ENCODE measurements at places on chromosomes 12 and 14. TPM values are rescaled to one million over a fixed set of nuclear protein-coding genes. Genes with fewer than 3 reads are reported as not detected.
A peak's percentile ranks its signal among the peaks of the same experiment; 100 is the strongest.

DNA sequence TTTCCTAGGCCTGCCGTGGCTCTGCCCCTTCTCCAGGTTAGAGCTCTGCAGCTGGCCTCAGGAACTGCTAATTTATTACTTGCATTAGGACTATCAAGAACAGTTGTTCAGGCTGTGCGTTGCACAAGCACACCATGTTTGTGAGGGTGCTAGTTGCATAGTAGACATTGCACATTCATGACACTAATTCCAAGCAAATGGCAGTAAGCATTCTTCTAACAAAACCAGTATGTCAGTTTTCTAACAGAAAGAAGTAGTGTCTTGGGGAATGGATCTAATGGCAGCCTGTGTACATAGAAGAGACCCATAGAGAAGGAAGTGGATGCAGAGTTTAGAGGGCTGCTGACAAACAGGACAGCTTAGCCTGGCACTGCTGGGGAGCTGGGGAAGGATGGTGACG lies 53.9 kb downstream of the ERH start:
- no peak for DNase-seq
- no peak overlapping the region for H3K27ac ChIP-seq

GRCh38 chr14:92456215-92457015 lies 57.2 kb upstream of the RIN3 start:
- H3K36me3 ChIP-seq: no peaks in the 10 kb centered on the region
- no peaks in the 10 kb centered on the region for H3K27me3 ChIP-seq
- no peak overlapping the region for H3K27ac ChIP-seq

DNA sequence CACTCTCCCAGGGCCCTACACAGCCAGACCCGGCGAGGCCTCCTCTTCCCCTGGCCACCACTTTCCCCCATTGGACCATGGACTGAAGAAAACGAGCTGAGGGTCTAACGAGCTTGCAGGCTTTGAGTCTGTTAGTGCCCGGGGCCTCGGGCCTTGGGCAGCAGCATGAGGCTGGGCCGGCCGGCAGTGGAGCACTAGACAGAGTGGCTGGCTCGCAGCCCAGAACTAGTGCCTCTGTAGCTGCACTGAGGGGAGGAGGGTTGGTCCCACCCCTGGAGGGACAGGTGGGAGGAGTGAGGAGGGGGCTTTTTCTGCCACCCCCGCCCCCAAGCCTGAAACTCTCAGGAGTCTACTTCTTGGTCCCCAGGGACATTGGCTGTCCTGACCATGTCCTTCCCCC lies 38.7 kb downstream of the SLC6A12 start:
- H3K4me1 ChIP-seq: no peaks in the 10 kb centered on the region
- H3K27me3 ChIP-seq: no peaks in the 10 kb centered on the region
- H3K4me3 ChIP-seq: no peak overlapping the region
- no peak for DNase-seq
- H3K27ac ChIP-seq: no peak overlapping the region

- no peaks in the 10 kb centered on the region for H3K36me3 ChIP-seq
- no peaks in the 10 kb centered on the region for H3K27me3 ChIP-seq
- H3K4me1 ChIP-seq: no peaks in the 10 kb centered on the region
These were observed 25.0 kb upstream of the GSG1 start for GRCh38 chr12:13128291-13128965.

- H3K27me3 ChIP-seq: no peaks in the 10 kb centered on the region
- no peak overlapping the region for H3K4me3 ChIP-seq
- no peaks in the 10 kb centered on the region for H3K4me1 ChIP-seq
These were observed 106.2 kb downstream of the DAAM1 start for GRCh38 chr14:59294662-59294992.

DNA sequence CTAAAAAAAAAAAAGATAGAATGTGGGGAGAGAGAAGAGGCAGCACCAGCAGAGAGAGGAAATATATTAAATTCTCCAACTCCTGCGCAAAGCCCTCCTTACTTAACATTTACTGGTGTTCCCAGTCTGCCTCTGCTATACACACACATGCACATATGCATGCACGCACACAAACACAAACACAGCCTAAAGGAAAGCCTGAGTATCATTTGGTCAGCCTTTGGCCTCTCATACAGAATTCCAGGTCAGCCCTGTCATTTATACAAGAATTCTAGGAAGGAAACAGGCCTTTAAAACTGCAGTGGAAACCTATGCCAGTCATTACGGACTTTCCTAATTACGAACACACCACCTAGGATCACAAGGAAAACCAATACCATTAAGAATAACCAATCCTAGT lies 269.4 kb downstream of the ITPR2 start:
- H3K27me3 ChIP-seq: no peaks in the 10 kb centered on the region
- no peak overlapping the region for H3K27ac ChIP-seq
- DNase-seq: no peak

DNA sequence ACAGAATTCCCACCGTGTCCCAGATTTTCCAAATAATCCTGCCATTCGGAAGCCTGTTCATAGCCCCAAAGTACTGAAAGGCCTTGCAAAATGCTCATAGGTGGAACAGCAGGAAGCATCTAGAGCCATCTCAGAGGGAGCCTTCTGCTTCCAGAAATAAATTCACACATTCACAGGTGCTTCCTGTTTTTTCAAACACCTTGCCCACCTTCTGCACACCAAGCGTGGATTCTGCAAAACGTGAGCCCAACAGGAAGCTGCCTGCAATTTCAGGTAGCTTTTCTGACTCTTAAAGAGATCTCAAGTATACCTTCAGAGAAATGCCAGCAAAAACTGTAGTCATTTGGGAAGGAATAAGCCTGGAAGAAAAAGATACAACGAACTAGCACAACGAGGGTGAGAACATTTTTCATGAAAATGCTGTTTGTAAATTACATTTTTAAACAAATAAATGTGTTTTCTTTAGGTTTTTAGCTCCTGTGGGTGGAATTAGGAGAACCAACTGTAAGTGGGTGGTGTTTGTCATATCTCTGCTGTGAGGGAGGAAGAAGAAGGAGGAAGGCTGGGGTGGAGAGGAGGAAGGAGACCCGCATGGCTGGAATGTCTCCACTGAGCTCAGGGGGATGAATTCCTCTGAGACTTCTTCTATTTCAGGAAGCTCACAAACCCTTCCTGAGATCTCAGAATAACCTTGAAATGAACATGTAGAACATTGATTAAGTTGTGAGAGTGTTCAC lies at the start of gene IFNG-AS1:
IFNG-AS1 (plus strand) TSS at position 264 of the 737 bp plus-strand sequence.
- peaks cover 15% of the 10 kb centered on the region for H3K4me1 ChIP-seq
- peak within 1 kb of the TSS; percentile 39 for H3K27ac ChIP-seq
- no peaks in the 10 kb centered on the region for H3K27me3 ChIP-seq
- H3K4me3 ChIP-seq: peak within 1 kb of the TSS; percentile 42

- no peaks in the 10 kb centered on the region for H3K36me3 ChIP-seq
- no peaks in the 10 kb centered on the region for H3K27me3 ChIP-seq
- no peak overlapping the region for H3K27ac ChIP-seq
These were observed 120.7 kb upstream of the SCAF11 start for GRCh38 chr12:46110928-46111699.

- peak overlapping the region; percentile 56 for H3K27ac ChIP-seq
- H3K36me3 ChIP-seq: peaks cover 9% of the 10 kb centered on the region
- no peaks in the 10 kb centered on the region for H3K27me3 ChIP-seq
- H3K4me3 ChIP-seq: no peak overlapping the region
These were observed 51.2 kb downstream of the ATF7IP start for GRCh38 chr12:14416658-14417057.

DNA sequence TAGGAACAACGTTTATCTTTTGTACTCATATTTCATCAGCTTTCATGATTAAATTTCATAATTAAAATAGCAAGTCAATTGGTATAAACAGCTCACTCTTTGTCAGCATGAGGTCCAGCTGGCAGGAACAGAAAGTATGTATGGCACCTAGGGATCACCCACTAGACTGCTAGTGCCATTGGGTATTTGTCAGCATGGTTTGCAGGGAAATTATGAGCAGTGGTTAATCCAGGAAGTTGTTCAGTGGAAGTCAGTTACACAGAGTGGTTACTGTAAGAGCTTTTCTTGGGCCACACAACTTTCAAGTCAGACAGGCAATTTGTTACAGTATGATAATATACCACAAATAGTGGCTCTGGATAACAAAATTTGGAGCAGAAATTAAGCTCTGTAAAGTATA lies 340.3 kb upstream of the RGS6 start:
- no peak overlapping the region for H3K27ac ChIP-seq
- no peaks in the 10 kb centered on the region for H3K36me3 ChIP-seq
- no peak for DNase-seq
- no peaks in the 10 kb centered on the region for H3K27me3 ChIP-seq

DNA sequence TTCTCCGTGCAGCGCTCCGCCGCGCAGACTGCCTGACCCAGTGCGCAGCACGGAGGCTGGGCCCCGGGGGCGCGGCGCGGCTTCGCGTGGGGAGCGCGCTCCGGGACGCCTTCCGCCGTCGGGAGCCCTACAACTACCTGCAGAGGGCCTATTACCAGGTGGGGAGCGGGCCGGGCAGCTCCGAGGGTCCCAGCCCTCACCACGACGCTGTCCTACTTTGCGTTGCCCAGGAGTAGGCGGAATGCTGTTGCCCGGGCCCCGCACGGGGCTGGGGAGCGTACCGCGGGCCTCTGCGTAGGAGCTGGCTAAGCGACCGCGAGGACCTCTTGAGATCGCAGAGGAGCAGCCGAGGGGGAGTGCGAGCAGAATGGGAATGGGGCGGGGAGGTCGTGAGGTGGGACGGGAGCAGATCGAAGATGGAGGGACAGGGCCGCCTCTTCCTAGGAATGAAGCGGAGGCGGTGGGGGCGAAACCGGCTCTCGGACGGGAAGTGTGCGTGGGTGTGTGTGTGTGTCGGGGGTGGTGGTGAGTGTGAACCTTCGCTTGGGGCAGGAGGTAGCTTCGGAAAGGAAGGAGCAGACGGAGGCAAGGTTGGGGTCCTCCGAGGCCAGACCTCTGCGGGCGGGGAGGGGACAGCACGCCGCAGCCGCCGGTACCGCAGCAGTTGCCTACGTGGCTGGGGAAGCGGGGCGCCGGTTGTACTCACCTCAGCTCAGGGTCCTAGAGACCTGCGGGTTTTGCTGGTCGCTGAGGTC lies 751 bp downstream of the P3H3 start:
- no peaks in the 10 kb centered on the region for H3K36me3 ChIP-seq
- peak; percentile 57 for DNase-seq
- H3K27me3 ChIP-seq: peaks cover 9% of the 10 kb centered on the region
- H3K27ac ChIP-seq: peak overlapping the region; percentile 53
- H3K4me1 ChIP-seq: no peaks in the 10 kb centered on the region

GRCh38 chr14:58455593-58456265 lies 28.2 kb downstream of the KIAA0586 start:
- DNase-seq: no peak
- no peak overlapping the region for H3K4me3 ChIP-seq
- H3K27ac ChIP-seq: no peak overlapping the region
- H3K4me1 ChIP-seq: no peaks in the 10 kb centered on the region
- no peaks in the 10 kb centered on the region for H3K27me3 ChIP-seq

- H3K4me3 ChIP-seq: no peak overlapping the region
- H3K27ac ChIP-seq: no peak overlapping the region
- DNase-seq: no peak
- H3K36me3 ChIP-seq: no peaks in the 10 kb centered on the region
- H3K27me3 ChIP-seq: no peaks in the 10 kb centered on the region
These were observed 72.4 kb downstream of the NT5DC3 start for GRCh38 chr12:103768467-103769123.

GRCh38 chr12:68924546-68924945 lies 8.4 kb downstream of the CPM start:
- no peaks in the 10 kb centered on the region for H3K36me3 ChIP-seq
- no peaks in the 10 kb centered on the region for H3K27me3 ChIP-seq
- H3K4me1 ChIP-seq: no peaks in the 10 kb centered on the region
- no peak overlapping the region for H3K4me3 ChIP-seq
- no peak overlapping the region for H3K27ac ChIP-seq
- no peak for DNase-seq

- no peak overlapping the region for H3K27ac ChIP-seq
- H3K27me3 ChIP-seq: no peaks in the 10 kb centered on the region
- no peak for DNase-seq
- H3K36me3 ChIP-seq: no peaks in the 10 kb centered on the region
- no peak overlapping the region for H3K4me3 ChIP-seq
These were observed 28.0 kb upstream of the LUM start for GRCh38 chr12:91139286-91139685.

DNA sequence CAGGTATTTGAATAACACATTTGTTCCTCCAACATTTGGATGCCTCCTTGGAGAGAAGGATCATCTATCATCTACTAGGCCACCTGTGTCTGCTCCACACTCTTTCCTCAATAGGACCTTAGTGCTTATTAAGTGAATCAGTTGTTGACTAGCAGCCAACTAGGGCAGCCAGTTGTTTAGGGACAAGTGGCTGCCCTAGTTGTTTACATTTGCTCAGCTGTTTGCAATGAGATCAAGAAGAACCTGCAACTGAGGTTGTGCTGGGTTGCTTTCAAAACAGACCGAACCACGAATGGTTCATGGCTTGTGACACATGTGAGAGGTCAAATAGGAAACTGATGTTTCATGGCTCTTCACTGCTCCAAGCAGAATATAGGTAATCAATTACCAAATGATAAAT lies 53.8 kb downstream of the TMCC3 start:
- H3K36me3 ChIP-seq: no peaks in the 10 kb centered on the region
- no peak overlapping the region for H3K4me3 ChIP-seq
- no peaks in the 10 kb centered on the region for H3K27me3 ChIP-seq

- no peak overlapping the region for H3K4me3 ChIP-seq
- no peaks in the 10 kb centered on the region for H3K27me3 ChIP-seq
- H3K36me3 ChIP-seq: peaks cover 19% of the 10 kb centered on the region
- peaks cover 8% of the 10 kb centered on the region for H3K4me1 ChIP-seq
- H3K27ac ChIP-seq: no peak overlapping the region
- DNase-seq: no peak
These were observed 55.9 kb upstream of the SRSF5 start for GRCh38 chr14:69711065-69711464.

DNA sequence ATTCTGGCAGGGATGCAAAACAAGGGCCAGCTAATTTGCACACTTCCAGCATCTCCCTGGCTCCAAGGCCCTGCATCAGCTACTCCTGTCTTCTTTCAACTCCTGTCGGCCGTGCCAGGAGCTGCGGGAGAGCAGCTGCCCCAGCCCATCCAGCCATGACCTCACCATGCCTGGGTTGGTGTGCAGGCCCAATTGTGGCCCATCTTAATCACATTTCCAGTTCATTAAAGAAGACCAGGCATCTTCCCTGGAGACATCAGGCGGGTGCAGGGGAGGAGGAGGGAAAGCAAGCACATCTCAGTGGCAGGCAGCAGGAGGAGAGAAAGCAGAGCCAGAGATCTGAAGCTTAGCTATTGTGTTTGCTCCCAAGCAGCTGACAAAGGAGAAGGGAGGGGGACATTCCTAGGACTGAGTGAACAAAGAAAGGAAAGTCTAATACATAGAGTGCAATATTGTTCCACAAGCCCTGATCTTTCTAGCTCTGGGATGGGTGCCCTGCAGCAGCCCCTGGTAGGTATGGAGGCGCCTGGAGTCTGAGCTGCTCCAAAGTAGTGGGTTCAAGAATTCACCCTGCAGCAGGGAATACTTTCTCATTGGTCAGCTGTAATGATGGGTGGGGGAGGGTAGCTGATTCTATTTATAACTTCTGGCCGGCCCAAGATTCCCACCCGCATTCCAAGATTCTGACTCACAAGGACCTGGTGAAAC lies 40.1 kb downstream of the VWF start:
- no peaks in the 10 kb centered on the region for H3K4me1 ChIP-seq
- no peaks in the 10 kb centered on the region for H3K36me3 ChIP-seq
- no peak overlapping the region for H3K27ac ChIP-seq
- H3K4me3 ChIP-seq: no peak overlapping the region
- no peaks in the 10 kb centered on the region for H3K27me3 ChIP-seq

TEX22 gene
- 10.5 TPM for total RNA-seq

FBXO34 gene
- 22.9 TPM for total RNA-seq

KLRD1 gene
- 1.5 TPM for total RNA-seq

OTX2 gene
- total RNA-seq: not detected

TMEM30B gene
- total RNA-seq: 2.7 TPM

TRHDE gene
- not detected for total RNA-seq

LRRC10 gene
- total RNA-seq: not detected

CLEC4D gene
- not detected for total RNA-seq

PLEKHG3 gene
- 2.0 TPM for total RNA-seq
